Anterior cingulate cortex (tissue), 58 donors: ENCODE measurements at places on chromosomes 13 and 19.

DNA sequence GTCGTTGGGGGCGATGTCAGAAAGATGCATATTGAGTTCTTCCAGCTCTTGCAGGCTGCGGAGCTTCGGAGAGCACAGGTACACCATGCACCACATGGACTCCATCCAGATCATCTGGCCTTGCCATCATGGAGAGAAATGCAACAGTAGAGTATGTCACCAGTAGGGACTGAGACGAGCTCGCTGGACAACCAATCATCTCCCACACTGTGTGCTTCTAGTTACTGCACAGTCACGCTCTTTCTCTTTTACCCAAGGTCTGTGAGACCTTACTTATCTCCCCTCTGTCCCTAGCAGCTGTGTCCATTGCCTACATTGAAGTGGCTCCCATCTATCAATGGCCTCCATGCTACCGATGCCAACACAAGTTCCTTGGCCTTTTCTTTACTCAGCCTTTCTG lies 90.5 kb downstream of the C13orf42 start:
- DNase-seq: no peak

DNA sequence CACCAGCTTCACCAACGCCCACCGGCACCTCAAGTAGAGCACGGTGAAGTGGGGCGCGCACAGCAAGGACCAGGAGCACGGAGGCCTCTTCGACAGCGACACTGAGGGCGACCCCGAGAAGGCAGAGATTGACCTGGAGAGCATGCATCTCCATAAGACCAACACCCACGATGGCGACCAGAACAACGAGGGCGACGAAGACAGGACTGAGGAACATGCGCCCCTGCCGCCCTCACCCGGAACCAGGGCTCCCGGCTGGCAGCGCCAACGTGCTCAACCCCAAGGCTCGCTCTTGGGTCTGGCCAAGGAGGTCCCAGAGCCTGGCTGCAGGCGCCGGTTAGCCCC lies 18.5 kb upstream of the RNF17 start:
- no peak for DNase-seq

- no peak for DNase-seq
Measured at GRCh38 chr19:37966211-37966661, 59.2 kb downstream of the SIPA1L3 start.

- DNase-seq: no peak
Measured at GRCh38 chr19:46287585-46287984, 9.3 kb upstream of the HIF3A start.

- DNase-seq: no peak
Measured at GRCh38 chr13:31150315-31150985, 11.3 kb downstream of the HSPH1 start.

DNA sequence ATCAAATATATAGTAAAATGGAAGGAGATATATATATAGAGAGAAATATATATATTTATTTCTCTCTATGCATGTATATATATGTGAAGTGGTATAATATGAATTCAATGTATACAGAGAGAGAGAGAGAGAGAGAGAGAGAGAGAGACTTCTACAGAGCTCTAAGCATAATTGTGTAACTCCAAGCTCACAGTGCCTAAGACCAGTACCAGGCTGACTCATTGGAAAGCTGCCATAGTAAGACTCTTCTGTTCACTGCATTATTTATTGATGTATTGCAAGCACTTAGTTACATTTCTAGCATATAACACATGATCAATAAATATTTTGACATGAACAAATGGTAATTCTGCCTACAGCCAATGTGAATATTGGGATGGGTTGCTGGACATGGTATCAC lies 1734.7 kb downstream of the SLITRK1 start:
- DNase-seq: no peak

DNA sequence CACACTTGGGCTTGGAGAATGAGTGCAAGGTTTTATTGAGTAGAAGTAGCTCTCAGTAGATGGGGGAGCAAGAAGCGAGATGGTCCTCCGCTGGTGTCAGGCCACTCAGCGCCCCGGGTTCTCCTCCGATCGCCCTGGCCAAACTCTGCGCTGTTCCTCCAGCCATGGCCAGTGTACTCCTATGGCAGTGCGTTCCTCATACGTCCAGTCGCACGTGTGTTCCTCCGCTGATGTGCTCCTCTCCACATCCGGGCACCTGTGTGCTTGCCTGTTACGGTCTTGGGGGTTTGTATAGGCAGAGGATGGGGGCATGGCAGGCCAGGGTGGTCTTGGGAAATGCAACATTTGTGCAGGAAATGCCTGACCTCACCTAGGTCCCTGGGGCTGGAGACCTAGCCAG lies 1899.4 kb downstream of the PCDH9 start:
- DNase-seq: no peak

GRCh38 chr19:17790059-17790780 lies 4.7 kb upstream of the B3GNT3 start:
- no peak for DNase-seq

DNA sequence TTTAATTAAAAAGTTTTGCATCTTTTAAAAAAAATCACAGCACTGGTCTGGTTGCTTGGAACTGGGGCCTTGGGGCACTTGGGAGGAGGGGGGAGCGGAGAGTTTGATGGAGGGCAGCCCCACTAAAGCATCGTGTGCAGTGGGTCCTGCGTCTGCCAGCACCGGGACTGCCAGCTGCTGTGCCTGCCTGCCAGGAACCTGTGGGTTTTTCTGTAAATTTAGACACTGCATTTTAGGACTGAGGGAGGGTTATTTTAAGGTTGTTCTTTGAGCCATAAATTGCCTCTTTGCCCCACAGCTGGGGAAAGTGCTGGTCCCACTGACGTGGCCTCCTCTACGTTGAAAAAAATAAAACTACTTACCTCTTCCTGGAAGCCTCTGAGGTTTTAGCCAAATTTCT lies 2.9 kb downstream of the KLF2 start:
- DNase-seq: no peak

DNA sequence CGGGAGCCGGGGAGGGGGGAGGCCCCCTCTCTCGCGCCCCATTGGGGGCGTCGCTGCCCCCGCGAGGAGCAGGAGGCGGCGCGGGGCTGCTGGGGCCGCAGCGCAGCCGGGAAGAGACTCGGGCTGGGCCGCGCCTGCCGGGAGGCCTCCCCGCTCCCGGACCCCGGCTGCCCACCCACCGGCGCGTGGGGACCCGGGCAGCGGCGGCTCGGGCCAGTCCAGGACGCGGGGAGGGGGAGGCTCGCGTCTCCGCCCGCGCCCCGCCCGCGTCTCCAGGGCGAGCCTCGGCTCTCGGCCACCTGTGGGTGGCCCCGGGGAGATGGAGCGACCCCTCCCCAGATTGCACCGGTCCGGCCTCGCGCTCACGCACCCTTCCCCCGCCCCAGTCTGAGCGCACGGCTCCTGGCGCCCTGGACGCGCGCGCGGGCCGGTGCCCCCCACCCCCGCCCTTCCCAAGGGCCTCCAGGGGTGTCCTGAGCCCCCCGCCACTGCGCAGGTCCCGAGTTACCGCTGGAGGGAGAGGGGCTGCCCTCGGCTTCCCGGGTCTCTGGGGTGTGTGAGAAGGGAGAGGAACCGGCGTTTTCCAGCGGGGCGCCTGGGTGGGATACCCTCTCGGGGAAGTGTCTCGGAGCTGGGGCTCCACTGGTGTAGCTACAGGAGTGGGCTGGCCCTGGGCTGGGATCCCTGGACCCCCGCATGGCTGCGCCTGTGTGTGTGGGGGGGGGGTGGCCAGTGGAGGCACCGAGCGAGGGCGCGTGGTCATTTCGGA lies 645 bp downstream of the PALM start:
- DNase-seq: no peak

- no peak for DNase-seq
Measured at GRCh38 chr19:4929186-4929585, 19.9 kb downstream of the UHRF1 start.

DNA sequence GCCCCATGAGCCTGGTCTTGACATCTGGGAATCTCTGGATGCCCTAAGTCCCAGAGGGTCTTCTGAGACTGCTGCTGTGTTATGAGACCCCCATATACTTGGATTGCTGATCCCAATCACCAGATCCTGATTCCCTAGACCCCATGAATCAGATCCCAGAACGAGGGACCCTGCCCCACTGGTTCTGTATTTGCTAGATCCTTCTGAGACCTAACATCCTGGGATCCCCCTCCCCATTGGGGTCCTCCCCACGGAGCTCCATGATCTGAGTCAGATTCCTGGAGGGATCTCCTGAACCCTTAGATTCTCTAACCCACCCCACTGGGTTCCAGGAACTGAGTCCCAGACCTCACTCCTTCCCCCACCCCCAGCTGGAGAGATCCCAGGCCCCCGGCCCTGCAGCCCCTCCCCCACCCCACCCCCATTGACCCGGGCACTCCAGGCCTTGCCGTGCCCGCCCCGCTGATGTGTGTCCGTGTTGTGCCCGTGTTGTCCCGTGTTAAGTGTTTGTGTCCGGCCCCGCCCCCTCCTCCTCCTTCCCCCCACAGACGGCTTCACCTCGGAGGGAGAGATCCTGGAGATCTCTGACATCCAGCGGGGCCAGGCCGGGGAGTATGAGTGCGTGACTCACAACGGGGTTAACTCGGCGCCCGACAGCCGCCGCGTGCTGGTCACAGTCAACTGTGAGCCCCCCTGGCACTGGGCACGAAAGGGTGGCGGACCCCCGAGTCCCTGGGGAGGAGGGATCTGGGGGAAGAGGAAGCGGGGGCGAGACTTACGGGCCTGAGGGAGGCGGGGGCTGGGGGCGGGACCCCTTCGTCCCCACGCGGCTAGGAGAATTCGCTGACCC lies 15.0 kb downstream of the IGLON5 start:
- no peak for DNase-seq

- DNase-seq: no peak
Measured at GRCh38 chr13:44474122-44474910, 100.7 kb downstream of the SERP2 start.

- no peak for DNase-seq
Measured at GRCh38 chr19:9673912-9674662, 813 bp downstream of the ZNF562 start.

DNA sequence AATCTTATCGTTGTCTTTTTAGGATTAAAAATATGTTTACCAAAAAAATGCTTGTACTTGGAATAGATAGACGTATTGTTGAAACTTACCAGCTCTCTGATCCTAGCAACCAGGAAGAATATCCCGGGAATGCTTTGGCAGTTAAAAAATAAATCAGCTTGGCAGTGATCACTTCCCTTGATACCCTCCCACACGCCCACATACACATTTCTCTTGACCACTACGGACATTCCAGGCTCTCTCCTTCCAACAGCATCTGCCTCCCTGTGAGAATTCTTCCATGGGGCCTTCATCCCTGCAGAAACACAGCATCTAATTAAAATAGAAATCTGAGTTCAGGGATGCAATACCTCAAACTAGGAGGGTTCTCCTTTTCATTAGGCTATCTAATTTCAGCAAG lies 57.9 kb downstream of the THSD1 start:
- DNase-seq: no peak

DNA sequence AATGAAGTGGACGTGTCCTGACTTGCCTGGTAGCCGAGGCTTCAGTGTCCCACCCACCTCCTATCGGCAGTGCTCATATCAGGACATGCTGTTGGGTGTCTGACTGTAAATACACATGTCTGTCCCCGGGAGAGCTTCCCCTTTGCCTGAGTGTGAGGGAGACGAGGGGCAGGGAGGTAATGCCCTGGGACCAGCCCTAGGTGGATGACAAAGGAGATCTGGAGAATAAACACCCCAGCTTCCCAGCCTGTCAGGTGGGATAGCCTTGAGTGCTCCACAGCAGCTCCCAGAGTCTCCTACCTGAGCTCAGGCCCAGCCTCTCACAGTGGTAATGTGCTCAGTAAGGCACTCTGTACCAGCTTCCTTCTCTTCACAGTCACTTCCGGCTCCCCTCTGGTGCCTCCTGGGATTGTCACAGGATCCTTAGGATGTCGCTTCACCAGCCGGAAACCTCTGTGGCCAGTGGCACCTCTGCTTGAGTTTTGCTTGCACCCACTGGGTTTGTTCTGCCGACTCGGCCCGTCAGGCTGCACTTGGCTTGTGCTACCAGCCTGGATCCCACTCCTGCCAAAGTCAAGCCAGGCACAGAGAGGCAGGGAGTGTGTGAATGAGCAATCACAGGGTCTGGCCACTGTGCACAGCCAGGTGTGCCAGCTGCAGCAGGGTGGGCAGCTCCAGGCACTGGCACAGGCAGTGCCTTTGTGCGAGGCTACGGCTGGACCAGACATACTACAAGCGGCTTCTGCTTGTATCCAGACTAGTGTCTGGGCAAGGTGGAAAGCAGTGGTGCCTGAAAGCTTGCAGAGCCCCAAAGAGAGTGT lies 54.4 kb upstream of the RGCC start:
- no peak for DNase-seq

DNA sequence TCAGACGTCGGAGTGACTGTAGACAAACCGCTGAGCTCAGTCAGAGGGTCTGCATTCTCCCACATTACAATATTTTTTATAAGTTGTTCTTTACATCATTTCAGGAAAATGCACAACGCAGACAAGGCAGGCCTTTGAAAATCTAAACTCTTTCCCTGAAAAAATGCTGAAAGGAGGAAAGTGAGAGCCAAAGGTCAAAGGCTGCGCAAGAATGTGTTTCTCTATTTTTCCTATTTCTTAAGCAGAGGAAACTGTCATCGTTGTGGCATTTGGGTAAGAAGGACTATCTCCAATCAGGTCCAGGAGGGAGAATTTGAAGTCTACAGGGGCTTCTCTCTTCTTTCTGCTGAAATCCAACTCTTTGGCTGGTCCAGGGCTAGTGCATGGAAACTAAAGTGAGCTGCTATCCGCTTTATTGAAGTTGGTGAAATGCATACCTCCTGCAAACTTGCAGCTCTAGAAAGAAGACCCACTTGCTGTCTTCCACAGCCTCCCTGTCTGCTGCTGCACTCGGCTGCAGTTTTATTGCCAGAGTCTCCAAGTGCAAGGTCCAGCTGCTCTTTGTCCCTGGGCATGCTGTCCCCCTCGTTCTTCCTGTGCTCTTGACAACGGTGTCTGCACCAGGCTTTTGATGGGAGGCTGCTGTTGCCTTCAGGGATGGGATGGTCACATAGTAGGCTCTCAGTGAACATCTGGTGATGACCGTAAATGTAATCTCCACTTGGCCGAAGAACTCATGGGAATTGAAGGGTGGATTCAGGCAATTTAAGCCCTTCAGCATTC lies 31.2 kb downstream of the ZNF536 start:
- no peak for DNase-seq

DNA sequence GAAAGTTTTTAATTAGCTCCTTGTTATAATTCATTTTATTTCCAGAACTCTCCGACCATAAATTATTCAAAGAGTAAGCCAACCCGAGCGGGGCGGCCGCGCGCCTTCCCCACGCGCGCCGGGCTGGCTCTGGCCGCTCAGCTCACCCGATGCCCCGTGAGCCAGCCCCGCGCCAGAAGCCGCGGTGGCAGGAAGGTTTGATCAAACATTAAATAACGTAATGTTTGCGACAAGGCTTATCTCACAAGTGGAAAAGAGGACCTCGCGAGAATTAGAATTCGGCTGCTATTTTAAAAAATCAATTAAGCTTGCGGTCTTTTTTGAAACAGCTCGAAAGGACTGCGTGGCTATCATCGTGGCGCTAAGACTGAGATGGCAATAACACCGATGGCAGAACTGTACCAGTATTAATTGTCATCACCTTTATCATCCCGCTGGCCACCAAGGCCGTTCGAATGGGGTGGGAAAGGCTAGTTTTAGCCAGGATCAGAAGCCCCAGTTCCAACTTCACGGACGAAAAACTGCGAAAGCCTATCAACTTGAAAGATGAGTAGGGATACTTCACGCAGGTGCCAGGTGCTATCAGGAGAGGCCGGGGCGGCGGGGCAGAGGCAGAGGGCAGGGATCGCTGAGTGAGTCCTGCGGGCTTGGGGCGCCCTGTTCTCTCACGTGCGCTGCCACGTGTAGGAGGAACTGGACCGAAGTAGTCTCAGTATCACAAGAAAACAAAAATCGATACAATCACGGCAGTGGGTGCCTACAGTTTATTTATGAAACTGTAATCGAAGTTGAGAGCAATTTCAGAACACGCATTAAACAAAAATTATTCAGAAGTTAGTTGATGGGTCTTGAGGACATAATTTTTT lies 6.4 kb downstream of the POU4F1 start:
- no peak for DNase-seq
